ENCODE measurements at places on chromosomes 4 and X.

GRCh38 chr4:33941854-33942253, 2302.5 kb downstream of the ARAP2 start:
- no peak for DNase-seq

GRCh38 chrX:105464618-105465017, 244.1 kb upstream of the TEX13A start:
- no peak for DNase-seq

GRCh38 chr4:166414431-166414830, 541.4 kb downstream of the TLL1 start:
- DNase-seq, result no peak

GRCh38 chr4:150106886-150107285, 28.6 kb downstream of the DCLK2 start:
- no peak for DNase-seq

DNA sequence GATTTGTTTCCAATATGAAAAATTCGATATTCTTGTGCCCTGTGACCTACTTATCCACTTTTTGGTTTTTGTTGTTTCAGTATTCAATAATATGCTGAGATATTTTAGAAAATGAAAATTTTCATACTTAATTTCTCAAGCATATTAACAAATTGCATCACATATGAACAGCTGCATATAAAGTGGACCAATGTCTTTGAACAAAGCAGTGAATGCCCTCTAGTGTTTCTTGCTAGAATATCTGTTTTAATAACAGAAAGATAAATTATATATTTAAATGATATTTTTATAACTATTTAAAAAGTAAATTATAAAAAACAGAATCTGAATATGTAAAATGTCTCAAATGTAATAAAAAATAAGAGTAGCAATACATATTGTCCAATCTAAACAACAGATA, 31.7 kb upstream of the INTU start:
- no peak for DNase-seq

DNA sequence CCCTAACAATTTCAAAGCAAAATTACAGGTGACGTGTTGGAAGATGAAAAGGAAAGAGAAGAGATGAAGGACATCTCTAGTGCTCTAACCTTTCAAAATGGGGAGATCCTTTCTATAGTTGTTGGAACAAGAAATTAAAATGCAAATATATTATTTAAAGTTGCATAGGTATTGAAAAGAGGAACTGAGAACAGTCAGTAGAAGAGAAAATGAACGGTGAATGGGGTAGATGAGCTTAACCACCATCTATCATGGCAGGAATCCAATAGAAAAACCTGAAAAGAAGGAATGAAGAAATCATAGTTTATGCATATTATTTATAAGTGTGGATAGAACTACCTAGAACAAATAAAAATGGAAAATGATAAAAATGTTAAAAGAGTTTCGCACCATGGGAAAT, 42.0 kb downstream of the ANXA5 start:
- no peak for DNase-seq

GRCh38 chr4:107757864-107758476, 37.9 kb upstream of the PAPSS1 start:
- DNase-seq, result no peak

DNA sequence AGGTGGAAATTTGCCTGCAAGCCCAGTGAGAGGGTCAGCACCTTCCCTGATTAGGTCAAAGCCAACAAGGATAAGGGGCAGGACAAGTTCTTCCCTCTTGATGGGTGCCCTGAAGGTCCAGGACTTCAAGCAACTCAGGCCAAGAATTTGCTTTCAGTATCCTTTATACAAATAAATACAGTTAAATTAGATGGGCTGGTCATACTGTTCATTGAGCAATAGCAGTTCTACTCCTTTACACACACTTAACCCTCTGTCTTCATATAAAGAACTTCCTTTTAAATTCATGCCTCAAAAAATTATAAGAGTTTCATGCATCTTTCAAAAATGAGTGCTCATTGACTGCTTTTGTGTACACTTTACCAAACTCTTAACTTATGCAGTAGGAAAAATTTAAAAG, 392.0 kb downstream of the SPRY1 start:
- DNase-seq, result no peak

GRCh38 chr4:2413821-2414610, 4.4 kb downstream of the ZFYVE28 start:
- no peak for DNase-seq

GRCh38 chrX:96924581-96924980, 40.9 kb downstream of the RPA4 start:
- no peak for DNase-seq

DNA sequence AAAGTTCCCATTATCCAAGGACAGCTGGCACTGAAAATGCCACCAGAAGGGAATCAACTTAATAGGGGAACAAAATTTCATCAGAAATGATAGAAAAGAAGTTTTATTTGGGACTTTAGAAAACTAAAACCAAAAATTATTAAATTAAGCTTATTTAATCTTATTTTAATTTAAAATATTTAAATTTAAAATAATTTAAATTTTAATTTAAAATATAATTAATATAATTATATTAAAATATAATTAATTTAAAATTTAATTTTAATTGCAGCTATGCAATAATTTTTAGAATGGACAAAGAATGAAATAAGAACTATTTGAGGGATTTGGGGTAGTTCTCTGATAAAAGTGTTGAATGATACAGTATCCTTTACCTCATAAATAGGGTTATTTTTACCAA, 10.2 kb upstream of the VAMP7 start:
- no peak for DNase-seq

- no peak for DNase-seq
Observed at GRCh38 chr4:67198727-67199126, 346.6 kb downstream of the CENPC start.

GRCh38 chr4:40548256-40548655, 81.4 kb downstream of the RBM47 start:
- DNase-seq, result no peak

GRCh38 chrX:23844502-23845138, 61.6 kb downstream of the SAT1 start:
- DNase-seq, result no peak

- no peak for DNase-seq
Observed at GRCh38 chr4:169189372-169189771, 81.4 kb downstream of the SH3RF1 start.

- DNase-seq, result no peak
Observed at GRCh38 chrX:29478336-29479069, 736.9 kb upstream of the MAGEB2 start.

DNA sequence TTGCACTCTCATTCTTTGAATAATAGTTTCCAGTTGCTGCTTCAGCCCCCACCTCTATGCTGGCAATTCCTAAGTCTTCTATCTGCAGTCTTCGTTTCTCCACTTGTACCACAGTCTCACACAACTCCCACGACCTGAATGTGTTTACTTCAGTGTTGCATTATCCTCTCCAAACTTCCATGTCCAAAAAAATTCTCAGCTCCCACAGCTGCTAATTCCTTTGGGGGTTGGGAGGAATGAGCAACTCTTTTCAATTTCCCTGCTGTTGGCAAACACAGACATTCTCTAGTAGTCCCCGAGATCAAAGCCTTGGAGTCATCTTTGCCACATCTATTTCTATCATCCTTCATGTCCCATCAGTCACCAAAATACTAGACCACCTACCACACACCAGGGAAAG, 14.4 kb upstream of the CDS1 start:
- no peak for DNase-seq

DNA sequence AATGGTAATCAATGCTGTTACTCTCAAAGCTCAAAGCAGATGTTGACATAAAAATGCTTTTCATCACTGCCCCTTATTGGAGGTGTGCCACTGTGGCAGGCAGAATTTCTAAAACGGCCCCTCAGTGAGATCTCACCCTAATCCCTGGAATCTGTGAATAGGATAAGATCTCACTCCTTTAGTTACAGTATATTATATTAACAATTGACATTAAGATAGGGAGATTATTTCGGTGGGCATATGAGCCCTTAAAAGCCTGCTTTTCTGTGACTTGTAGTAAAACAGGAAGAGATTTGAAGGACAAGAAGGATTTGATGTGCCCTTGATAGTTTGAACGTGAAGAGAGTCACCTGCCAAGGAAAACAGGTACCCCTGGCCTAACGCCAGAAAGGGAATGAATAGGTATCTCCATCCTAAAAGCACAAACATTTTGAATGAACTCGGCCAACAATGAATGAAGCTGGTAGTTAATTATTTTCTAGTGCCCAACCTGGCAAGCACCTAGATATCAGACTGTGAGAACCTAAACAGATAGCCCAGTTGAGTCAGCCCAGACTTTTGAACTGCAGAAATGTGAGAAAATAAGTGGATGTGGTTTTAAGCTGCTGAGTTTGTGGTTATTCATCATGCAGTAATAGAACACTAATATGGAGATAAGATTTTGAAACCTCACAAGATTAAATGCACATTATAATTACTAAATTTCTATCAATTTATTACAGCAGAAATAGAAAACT, 881.6 kb downstream of the PCDH18 start:
- DNase-seq, result no peak

GRCh38 chrX:143466130-143466529, 51.1 kb downstream of the SPANXN3 start:
- no peak for DNase-seq

DNA sequence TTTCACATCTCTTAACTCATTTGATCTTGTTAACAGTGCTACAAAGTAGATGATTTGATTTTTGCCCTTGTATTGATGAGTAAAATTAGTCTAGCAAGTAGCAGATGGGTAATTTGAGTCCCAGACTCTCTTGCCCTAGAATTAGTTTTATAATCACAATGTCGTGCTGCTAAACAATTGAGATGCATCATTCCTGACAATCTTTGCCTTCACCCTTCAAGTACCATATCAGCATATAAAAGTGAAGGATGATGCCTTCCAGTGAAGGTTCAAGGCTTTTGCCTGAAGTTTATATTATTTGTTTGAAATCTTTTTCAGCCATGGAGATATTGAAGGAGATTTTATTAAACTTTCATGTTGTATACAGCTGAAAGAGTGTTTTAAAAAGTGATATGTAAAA, 141.4 kb downstream of the GRID2 start:
- no peak for DNase-seq

GRCh38 chrX:1443496-1444075, 9.1 kb downstream of the ASMTL start:
- DNase-seq, result peak; percentile 7

DNA sequence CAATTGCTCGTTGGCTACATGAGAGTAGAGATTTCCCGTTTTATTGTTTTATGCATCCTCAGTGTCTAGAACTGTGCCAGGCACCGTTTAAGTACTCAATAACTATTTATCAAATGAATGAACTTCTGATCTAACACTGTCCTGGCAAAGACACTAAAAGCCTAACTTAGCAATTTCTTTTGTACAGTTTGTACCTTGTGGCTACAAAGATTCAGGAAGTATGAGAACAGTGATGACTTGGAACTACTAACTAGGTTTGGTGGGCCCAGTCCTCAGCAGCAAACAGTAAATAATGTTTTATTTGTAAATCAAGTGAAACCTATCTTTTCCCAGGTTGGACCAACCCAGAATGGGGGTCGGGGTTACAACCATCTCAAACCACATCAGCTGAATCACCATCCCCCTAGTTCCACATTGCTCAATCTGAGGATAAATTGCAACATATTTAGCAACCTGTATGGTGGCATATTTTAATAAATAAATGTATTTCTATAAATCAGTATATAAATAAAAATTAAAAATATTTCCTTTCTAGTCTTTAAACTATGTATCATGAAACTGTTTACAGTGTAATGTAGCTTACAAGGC, 12.3 kb upstream of the SCRG1 start:
- no peak for DNase-seq

- DNase-seq, result no peak
Observed at GRCh38 chr4:144494280-144494679, 151.7 kb upstream of the HHIP start.

DNA sequence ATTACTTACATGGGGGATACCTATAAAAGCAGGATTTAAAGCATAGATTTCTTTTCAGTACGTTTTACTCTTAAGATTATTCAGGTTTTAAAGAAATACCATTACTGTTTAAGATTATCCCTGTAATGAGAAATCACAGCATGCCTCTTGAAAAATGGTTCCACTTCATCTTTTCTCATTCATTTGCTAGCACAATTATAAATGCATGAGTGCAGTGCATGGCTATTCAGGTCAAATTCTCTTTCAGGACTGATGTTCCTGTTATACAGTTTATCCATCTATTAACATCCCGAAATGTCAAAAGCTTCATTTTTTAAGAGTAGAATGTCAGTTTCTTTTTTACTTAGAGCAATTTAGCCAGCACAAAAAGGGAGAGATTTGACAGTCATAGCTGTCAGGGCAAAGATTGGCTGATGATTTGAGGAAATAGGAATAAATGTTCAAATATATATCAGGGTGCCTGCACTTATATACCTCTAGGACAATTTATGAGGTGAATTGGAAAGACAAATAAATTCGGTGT, 135.2 kb downstream of the ADGRL3 start:
- DNase-seq, result no peak

GRCh38 chr4:24809376-24809775, 14.0 kb downstream of the SOD3 start:
- no peak for DNase-seq

DNA sequence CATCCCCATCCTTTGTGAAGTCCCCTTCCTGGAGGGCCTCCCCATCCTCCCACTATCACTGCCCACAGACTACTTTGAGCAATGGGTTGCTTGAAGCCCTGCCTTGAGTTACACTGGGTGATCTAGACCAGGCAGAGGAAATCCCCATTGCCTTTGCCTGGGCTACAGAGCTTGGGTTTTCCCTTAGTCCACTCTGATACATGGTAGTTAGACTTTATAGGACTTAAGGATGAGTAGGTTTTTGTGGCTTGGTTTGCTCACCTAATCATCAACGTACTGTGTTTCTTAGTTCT, 56.6 kb downstream of the TMEM131L start:
- no peak for DNase-seq

DNA sequence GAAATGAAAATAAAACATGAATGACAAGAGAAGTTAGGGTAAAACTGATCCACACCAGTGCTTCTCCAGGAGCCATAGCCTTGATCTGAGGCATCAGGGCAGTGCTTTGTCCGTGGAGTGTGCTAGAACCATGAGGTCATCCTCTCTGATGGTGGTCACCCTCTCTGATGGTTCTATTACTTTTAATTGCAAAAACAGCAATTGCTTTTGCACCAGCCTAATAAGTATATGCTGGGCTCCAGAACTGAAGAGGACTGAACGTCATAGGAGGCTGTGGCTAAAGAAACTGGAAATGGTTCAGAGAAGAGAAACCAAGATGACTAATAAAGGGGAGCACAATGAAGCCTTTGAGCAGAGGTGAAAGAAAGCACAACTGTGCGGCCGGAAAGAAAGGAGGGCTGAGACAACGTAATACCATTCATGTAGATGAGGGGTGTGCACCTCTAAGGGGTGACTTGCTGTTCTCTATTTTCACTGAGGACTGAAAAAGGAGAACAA, 17.0 kb upstream of the TMEM154 start:
- no peak for DNase-seq

DNA sequence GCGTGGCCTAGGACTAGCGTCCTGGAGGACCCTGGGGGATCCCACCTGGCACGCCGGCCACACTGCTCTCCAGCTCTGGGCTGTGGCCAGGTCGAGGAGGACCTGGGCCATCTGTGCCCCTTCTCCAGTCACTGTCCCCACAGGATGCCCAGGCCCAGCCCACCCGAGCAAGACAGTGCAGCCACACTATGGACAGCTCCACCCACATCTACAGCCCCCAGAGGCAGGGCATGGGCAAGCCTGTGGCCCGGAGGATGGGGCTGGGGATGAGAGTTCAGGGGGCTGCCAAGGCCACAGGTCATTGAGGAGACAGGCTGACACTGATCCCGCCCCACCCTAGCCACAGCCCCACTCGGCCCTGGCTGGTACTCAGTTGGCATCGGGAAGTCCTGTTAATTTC, 30.3 kb downstream of the FAM53A start:
- DNase-seq, result no peak

- DNase-seq, result no peak
Observed at GRCh38 chr4:164949448-164950143, 27.9 kb downstream of the TRIM61 start.

- DNase-seq, result no peak
Observed at GRCh38 chr4:157035471-157035870, 40.5 kb upstream of the GLRB start.

Data from vagina (tissue), 2 donors.